Neuronal stem cell (in vitro differentiated cells): ENCODE measurements at places on chromosomes 7 and 10.

DNA sequence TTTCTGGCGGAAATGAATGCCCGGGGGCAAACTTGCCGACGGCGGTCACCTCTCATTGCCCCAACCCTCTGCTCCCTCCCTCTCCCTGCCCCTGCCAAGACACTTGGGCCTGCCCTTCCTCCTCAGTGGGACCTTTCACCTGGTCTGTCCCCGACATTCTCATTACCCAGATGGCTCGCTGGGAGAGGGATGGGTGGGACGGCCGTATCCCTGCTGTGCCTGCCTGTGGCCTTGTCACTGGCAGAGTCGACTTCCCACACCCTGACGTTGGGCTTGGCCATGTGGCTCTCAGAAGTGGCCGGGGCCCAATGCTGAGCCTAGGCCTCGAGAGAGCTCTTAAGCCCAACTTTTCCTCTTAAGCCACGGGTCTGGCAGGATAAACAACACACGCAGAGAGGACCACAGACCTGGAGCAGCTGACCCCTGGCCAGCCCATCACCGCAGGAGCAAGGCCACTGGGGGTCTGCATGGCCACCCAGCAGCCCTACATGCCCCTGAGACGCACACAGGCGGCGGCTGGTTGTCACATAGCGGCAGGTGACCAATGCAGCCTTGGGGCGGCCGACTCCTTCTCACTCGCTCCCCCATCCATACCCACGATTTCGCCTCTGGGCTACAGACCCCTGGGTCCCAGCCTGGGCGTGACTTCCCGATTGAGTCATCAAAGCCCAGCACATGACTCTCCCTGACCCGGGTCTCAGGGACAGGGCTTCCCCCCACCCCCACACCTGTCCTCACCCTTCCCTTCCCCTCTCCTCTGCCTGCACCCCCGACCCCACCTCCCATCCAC, 40.1 kb downstream of the SLC29A4 start:
- no peak for DNase-seq

DNA sequence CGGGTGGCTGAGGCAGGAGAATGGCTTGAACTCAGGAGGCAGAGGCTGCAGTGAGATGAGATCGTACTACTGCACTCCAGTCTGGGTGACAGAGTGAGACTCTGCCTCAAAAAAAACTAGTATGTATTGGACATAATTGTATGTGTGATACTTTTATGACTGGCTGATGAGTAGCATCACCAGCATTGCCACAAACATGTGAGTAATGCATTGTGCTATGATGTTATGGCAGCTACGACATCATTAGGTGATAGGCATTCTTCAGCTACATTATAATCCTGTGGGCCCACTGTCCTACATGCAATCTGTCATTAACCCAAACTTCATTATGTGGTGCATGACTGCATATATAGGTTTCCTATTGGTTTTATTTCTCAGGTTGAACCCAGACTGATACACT, 352.4 kb downstream of the GALNT17 start:
- no peak for DNase-seq

- no peak for DNase-seq
Observed at GRCh38 chr7:90743626-90744025, 147.5 kb downstream of the CDK14 start.

- no peak for DNase-seq
Observed at GRCh38 chr7:108415821-108416536, 40.3 kb downstream of the NRCAM start.

- no peak for DNase-seq
Observed at GRCh38 chr7:150431839-150432658, 18.4 kb upstream of the GIMAP8 start.

DNA sequence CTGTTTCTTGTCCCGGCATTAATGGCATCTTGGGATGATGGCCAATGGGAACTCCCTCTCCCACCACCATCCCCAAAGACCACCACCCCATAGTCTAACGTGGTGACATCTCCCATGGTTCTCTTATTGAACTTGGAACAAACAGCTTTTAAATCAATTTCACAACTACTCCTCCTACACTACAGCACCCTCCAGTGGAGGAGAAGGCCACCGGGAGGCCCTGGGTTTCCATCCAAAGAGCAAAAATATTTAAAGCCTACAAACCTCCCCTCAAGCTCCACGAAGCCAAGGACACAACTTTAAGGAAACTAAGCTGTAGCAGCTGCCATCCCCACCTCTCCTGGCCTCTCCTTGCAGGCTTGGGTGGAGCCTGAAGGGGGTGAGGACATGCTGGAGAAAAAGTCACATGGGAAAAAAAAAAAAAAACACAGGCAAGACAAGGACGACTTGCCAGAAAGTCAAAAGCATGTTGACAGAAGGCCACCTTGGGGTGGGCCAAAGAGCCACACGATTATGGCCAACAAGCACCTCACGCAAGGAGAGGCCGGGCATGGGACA, 94.0 kb upstream of the LANCL2 start:
- DNase-seq, result no peak

- no peak for DNase-seq
Observed at GRCh38 chr10:125341611-125342010, 181.2 kb upstream of the CTBP2 start.

DNA sequence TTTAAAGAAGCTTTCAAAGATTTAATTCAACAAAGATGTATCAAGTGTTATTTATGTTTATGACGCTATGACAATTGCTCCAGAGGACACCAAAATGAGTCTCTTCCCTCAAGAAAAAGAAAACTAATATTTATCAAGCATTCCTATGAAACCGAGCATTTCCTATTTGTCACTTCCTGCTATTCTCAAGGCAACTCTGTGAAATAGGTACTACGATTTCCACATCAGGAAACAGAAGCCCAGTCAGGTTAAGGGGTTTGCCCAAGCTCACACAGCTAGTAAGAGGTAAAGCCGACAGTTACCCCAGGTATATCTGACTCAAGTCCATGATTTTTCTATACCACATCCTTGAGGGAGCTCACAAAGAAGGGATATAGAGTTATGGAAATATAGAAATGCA, 85.9 kb downstream of the TRIL start:
- DNase-seq, result no peak

DNA sequence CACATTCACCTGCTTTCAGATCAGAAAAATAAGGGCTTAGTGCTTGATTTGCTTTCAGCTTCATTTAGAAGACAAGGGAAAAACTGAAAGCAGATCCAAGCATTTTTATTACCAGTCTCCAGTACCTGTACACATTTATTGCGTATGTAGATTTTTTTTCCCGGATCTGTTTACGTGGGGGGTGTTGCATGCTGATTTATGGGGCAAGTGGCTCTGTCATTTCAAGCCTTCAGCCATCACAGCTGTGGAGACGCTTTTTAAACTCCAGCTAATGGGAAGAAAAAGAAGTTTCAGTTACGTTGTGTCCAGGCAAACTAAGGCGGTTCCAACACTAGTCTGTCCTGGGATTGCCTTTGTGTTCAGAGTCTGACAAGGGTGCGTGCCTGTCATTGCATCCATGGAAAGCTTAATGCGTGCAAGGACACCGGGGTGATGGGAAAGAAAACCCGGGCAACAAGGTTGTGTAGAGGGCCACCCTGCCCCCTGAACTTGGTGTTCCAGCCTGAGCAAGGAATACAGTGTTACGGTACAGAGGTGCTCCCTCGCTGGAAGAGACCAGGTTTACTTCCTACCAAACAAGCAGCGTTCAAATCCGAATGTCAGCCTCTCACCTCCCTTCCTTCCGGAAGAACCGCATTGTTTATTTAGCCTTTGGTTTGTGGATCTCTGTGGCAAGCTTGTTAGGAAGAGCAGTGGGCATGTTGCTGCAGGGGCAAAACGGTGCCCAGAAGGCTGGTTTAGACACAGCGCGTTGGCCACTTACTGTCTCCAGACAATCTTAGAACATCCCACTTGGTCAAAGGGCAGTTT, 128.2 kb downstream of the FGFR2 start:
- no peak for DNase-seq

DNA sequence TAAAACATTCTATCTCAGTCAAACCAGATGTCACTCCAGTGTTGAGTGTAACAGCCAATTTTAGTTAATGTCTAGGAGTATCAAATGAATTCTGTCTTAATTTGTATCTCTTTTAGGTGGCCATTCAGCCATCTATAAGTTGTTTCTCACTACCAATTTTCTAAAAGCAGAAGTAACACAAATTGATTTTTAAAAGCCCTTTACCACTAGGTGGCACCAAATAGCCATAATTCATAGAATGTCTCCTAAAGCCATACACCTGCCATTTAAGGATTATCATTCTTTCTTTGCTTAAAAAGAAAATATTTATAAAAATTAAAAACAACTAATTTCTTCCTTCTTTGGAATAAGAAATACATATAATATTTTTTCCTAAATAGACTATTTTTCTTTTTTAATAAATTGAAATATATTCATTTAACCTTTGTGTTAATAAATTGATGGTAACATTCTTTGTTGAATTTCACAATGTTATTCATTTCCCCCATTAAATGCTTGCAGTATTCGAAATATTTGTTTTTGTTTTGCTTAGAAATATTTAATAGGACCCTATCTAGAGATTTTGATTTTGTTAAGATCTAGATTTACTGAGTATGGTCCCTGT, 107.8 kb upstream of the PPP1R3A start:
- DNase-seq, result peak; percentile 67

GRCh38 chr10:71512761-71513539, 116.2 kb downstream of the CDH23 start:
- no peak for DNase-seq

GRCh38 chr10:108639010-108639409, 1284.3 kb downstream of the XPNPEP1 start:
- DNase-seq, result no peak

DNA sequence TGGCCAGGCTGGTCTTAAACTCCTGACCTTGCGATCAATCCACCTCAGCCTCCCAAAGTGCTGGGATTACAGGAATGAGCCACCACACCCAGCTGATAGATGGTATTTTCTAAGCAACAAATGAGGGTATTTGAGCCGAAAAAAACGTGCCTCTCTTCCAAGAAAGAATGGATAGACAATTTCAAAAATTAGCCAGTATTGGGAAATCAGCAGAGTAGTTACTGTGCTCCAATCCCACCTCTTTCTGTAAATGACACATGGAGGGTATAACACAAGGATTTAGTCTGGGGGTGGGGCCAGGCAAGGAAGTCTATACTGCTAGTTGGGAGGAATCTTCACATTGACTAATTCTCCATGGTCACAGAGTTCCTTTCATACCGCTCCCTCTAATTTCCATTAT, 9.2 kb upstream of the BPGM start:
- DNase-seq, result no peak

- no peak for DNase-seq
Observed at GRCh38 chr10:96448021-96448457, 65.7 kb downstream of the TLL2 start.

- DNase-seq, result no peak
Observed at GRCh38 chr7:8638076-8638475, 204.7 kb downstream of the NXPH1 start.

GRCh38 chr7:1873857-1874589, 203.9 kb downstream of the ELFN1 start:
- no peak for DNase-seq

- no peak for DNase-seq
Observed at GRCh38 chr7:4724648-4725013, 42.5 kb downstream of the FOXK1 start.

GRCh38 chr10:50937230-50937907, 51.9 kb upstream of the A1CF start:
- DNase-seq, result no peak

DNA sequence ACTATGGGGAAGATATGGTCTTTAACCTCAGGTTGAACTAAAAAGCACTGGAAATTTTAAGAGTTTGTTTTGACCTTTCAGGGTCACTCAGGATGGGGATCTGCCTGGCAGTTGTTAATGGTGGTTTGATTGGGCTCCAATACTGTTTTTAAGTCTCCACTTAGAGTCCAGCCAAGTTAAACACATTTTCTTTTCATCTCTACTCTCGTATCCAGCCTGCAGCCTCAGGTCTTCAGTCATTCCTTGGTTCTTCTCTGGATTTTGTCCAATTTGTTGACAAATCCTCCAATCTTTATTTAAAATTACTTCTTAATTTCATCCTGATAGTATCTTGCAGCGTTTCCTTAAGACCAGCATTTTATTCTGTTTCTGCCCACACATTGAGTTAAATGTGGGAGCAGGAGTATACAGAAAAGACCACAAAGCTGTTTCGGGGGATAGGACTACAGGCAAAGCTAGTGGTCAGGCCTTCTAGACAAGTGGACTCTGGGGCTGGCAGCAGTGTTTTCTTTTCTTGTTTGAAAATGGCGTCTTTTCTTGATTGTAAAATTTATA, 133.2 kb upstream of the INHBA start:
- DNase-seq, result no peak

- no peak for DNase-seq
Observed at GRCh38 chr10:19713800-19714525, 102.3 kb upstream of the PLXDC2 start.

DNA sequence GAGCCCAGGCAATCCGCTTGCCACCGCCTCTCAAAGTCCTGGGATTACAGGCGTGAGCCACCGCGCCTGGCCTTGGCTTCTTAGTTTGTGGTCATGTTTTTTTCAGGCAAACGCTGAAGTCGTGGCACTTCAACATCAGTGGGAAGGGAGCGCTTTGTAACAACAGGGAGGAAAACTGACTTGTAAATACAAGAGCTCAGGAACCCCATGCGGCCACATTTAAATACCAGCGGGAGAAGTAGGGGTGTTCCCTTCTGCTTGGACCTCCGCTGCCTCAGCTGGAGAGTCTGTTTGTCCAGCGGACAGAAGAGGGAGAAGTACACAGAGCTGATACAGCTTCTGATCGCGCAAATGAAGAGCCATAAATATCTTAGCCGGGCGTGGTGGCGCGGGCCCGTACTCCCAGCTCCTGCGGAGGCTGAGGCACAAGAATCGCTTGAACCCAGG, 108.7 kb upstream of the KMT2C start:
- no peak for DNase-seq

DNA sequence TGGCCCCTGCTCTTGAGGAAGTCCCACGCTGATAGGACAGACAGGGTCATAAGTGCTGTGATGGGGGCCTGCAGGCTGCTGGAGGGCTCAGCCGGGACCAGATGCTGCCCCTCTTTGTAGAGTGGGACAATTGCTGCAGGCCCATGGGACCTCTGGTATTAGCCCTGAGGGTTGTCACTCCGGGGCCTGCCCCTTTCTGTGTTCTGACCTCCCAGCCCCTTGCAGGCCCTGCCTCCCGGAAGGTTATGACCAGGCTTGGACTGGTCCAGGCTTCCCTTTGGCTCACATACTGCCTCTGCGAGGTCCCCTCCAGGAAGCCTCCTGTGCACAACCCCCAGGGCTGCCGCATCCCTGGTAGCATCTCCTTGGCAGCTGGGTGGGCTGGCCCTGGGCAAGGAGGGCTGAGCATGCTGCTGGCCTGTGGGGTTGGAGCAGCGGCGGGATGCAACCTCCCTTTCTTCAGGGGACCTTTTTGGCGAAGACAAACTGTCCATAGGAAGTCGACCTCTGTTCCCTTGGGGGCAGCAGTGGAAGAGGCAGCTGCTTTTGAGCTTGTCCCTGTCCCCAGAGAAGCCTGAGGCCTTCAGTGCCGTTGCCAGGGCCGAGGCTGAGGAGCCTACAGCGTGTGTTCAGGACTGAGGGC, 8.8 kb downstream of the LIMK1 start:
- DNase-seq, result no peak

DNA sequence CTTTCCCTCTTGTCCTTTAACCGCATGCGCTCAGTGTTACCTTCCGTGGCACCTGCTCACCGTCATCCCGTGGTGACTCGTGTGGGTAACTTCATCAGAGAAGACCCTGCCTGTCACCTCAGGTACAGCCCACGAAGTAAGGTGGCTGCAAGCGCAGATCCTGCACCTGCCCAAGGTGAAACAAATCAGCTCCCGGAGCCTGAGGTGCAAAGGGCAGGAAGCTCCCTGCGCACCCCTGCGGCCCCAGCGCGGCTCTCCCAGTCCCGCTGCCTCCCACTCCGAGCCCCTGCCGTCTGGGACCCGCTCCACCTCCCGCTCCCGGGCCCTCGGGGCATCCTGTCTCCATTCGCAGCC, 110.9 kb upstream of the LANCL2 start:
- DNase-seq, result no peak

GRCh38 chr7:25868509-25868908, 283.5 kb upstream of the NFE2L3 start:
- DNase-seq, result no peak
